ENCODE measurements at places on chromosomes 11 and 22.
A peak's percentile ranks its signal among the peaks of the same experiment; 100 is the strongest.

DNA sequence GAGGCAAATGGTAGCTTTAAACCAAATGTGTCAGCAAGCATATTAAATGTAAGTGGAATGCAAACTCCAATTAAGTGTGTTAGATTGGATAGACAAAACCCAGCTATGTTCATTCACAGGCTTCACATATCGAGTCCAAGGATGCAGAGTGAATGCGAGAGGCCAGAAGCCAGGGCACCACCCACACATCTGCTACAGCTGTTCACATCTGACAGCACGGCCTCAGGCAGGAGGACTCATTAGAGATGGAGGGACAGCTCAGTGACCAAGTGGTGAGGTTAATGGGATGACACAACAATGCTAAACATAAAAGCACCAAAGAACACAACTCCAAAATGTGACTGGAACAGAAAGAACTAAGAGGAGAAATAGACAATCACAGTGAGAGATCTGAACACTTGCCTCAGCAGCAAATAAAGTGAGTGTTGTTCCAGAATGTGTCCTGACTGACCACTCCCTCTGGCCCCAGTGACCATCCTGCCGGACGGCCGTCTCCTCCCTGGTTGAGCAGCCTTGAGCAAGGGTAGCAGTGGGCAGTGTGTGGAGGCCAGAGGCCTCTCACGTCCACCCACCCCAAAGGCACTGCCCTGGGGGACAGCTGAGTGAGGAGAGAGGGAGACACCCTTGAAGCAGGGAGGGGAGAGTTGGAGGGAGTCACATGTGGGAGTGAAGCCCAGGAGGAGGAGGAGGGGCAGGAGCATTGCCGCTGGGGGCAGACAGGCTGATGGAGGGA lies 23.8 kb downstream of the ALG12 start:
- peak; percentile 95 for ATAC-seq

- no peak for ATAC-seq
These were observed 4.2 kb upstream of the DPF2 start for GRCh38 chr11:65329478-65329877.

DNA sequence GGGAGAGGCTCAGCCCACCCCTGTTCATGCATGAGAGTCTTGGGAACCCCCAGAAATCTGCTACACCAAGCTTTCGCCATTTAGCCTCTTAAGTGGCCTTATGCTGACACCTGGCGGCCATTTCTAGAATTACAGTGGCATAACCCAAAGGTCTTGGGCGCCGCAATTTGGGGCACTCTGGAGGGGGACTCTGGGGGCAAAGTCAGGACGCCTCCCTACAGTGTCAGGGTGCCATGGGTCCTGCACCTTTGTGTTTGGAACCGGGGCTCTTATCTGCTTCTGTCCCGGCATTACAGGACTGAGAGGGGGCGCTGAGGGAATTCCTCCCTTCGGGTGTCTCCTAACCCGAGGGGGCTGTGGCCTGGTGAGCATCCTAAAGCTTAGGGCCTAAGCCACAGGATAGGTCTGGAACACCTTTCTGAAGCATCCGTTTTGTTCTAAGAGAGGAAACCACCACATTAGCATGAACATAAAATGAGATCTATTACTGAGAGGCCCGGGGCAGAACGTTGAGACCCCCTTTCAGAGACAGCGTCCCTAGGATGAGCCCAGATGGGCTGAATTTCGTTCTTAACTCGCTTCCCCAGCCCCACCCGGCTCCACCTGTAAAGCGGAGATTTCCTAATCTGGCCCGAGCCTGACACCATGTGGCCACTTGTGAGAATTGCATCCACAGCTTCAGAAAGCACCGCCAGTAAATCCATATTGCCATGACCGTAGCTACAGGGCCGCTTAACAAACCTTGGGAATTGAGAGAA lies 9.3 kb downstream of the INS start:
- ATAC-seq: peak; percentile 62

- no peak for ATAC-seq
These were observed 64.7 kb upstream of the CD5 start for GRCh38 chr11:61037441-61038093.
